ENCODE measurements at places on chromosomes 2 and 18.

GRCh38 chr18:48199399-48199798 lies 209.8 kb downstream of the ZBTB7C start:
- DNase-seq = no peak

- no peak for DNase-seq
These were observed 84.2 kb downstream of the NCKAP5 start for GRCh38 chr2:133484106-133484505.

DNA sequence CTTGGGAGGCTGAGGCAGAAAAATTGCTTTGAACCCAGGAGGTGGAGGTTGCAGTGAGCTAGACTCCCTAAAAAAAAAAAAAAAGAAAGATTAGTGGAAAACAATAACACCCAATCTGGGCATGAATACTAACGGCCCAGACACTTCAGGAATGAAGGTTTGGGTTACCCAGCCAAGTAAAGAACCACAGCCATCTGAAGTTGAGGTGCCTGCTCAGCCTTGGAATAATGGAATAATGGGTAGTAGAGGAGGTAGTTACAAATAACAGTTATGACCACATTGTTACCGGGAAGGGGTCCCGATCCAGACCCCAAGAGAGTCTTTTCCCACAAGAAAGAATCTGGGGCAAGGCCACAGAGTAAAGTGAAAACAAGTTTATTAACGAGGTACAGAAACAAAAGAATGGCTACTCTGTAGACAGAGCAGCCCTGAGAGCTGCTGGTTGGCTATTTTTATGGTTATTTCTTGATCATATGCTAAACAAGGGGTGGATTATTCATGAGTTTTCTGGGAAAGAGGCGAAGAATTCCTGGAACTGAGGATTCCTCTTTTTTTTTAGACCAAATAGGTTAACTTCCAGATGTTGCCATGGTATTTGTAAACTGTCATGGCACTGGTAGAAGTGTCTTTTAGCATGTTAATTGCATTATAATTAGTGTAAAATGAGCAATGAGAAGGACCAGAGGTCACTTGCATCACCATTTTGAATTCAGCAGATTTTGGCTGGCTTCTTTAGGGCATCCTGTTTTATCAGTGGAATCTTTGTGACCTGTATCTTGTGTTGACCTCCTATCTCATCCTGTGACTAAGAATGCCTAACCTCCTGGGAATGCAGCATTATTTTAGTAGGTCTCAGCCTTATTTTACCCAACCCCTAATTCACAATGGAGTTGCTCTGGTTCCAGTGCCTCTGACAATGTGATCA lies 96.2 kb upstream of the HAAO start:
- DNase-seq = no peak

DNA sequence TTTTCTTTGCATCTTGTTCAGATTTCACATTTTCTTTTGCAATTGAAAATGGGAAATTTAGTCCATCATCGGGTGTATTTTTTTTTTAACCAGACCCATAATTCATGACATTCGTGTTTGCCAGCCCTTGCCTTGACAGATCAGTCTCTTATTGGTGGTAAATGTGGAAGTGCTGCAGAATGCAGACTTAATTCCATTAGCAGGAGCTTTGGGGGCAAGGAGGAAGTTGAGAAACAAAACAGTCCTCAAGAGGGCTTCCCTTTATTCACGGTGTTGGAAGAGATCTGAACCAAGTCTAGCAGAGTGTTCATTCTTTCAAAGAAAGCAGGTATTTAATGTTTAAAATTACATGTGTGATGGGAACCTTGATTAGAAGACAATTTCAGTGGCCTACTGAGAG lies 16.6 kb upstream of the RPE start:
- no peak for DNase-seq

DNA sequence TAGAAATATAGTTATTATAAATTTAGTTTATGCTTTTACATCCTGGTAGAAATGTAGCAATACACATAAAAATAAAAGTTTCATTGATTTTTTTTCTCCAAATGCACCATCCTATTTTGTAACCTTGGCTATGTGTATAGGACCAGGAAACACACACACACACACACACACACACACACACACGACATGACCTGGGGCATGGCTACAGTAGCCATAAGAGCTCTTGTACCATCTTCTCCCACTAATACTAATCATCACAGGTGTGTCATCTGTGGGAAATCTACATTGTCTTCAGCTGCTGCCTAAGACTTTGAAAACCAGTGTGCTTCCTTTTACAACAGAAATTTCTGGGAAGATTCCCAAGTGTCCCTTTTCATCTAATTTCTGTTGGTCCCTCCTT lies 144.3 kb downstream of the MCFD2 start:
- no peak for DNase-seq

GRCh38 chr2:186780701-186781316 lies 68.2 kb downstream of the ZSWIM2 start:
- DNase-seq = no peak
